Endodermal cell (in vitro differentiated cells): ENCODE measurements at places on chromosomes 6 and 20. TPM values are rescaled to one million over a fixed set of nuclear protein-coding genes. Genes with fewer than 3 reads are reported as not detected.
A peak's percentile ranks its signal among the peaks of the same experiment; 100 is the strongest.

- H3K27me3 ChIP-seq = peaks cover 29% of the 10 kb centered on the region
- H3K27ac ChIP-seq = no peak overlapping the region
- DNase-seq = peak; percentile 22
- peaks cover 61% of the 10 kb centered on the region for H3K36me3 ChIP-seq
- no peak overlapping the region for H3K4me3 ChIP-seq
Measured at GRCh38 chr20:46062151-46062550, 27.6 kb downstream of the NCOA5 start.

- H3K27ac ChIP-seq = peak overlapping the region; percentile 60
- peaks cover 32% of the 10 kb centered on the region for H3K4me1 ChIP-seq
- no peaks in the 10 kb centered on the region for H3K36me3 ChIP-seq
- H3K4me3 ChIP-seq = peak overlapping the region; percentile 73
- no peaks in the 10 kb centered on the region for H3K27me3 ChIP-seq
Measured at GRCh38 chr20:53940360-53940702, 130.1 kb downstream of the BCAS1 start.

GRCh38 chr6:43772681-43773049 is 2.7 kb downstream of the VEGFA start:
- H3K27me3 ChIP-seq = no peaks in the 10 kb centered on the region
- DNase-seq = peak; percentile 86
- peak overlapping the region; percentile 96 for H3K4me3 ChIP-seq
- H3K36me3 ChIP-seq = peaks cover 47% of the 10 kb centered on the region
- H3K27ac ChIP-seq = no peak overlapping the region

DNA sequence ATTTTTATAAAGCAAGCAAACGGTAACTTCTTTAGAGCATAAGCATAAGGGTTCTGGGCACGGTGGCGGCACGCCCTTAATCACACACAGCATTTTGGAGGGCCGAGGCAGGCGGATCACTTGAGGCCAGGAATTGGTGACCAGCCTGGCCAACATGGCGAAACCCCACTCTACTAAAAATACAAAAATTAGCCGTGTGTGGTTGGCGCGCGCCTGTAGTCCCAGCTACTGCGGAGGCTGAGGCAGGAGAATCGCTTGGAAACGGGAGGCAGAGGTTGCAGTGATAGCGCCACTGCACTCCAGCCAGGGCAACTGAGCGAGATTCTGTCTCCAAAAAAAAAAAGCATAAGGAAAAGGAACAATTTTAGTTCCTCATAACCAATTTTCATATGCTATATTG is 2.6 kb downstream of the SENP6 start:
- no peak for DNase-seq
- peaks cover 12% of the 10 kb centered on the region for H3K36me3 ChIP-seq
- H3K4me3 ChIP-seq = peak overlapping the region; percentile 99

DTD1 gene
- 44.0 and 50.5 TPM in 2 replicates for total RNA-seq

RIPPLY2 gene
- 0.88 to 1.2 TPM (median 0.96 TPM) in 3 replicates for total RNA-seq

GRCh38 chr20:24485981-24486380 is 16.6 kb downstream of the SYNDIG1 start:
- H3K27ac ChIP-seq = no peak overlapping the region
- no peak overlapping the region for H3K4me3 ChIP-seq
- no peaks in the 10 kb centered on the region for H3K27me3 ChIP-seq
- no peaks in the 10 kb centered on the region for H3K4me1 ChIP-seq

DNA sequence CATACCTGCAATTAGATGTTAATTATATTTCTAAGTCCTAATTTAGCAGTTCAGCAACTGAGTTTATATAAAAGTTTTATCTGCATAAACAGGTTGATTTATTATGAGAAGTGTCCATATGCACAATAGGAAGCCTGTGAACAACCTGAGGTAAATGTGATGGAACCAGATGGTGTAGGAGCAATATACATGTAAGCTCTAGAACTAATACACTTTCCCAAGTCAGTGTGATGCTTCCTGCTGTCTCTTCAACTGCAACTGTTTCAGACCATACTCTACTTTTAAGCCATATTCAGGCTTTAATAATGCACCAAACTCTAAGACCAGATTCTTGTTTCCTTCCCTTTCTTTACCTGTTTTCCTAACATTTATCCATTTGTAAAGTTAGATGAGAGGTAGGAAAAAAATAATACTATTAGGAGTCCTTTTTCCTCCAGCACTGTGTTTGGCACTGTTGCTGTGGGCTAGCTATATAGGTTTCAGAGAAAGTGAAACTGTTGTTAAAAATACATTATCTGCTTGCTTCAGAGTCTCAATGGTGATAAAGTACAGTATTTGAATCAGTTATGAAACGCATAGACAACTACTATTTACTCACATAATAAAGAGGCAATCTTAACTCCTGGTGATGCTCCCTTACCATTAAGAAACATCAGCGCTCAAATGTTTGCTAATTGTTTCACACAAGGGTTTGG is 1009.3 kb downstream of the GRIK2 start:
- DNase-seq = no peak
- no peak overlapping the region for H3K27ac ChIP-seq
- no peaks in the 10 kb centered on the region for H3K36me3 ChIP-seq

GRCh38 chr6:145045582-145045981 is 689.7 kb downstream of the EPM2A start:
- no peak for DNase-seq
- no peak overlapping the region for H3K27ac ChIP-seq
- no peak overlapping the region for H3K4me3 ChIP-seq
- no peaks in the 10 kb centered on the region for H3K36me3 ChIP-seq
- no peaks in the 10 kb centered on the region for H3K27me3 ChIP-seq

LHFPL5 gene
- not detected in 3 replicates for total RNA-seq

DNA sequence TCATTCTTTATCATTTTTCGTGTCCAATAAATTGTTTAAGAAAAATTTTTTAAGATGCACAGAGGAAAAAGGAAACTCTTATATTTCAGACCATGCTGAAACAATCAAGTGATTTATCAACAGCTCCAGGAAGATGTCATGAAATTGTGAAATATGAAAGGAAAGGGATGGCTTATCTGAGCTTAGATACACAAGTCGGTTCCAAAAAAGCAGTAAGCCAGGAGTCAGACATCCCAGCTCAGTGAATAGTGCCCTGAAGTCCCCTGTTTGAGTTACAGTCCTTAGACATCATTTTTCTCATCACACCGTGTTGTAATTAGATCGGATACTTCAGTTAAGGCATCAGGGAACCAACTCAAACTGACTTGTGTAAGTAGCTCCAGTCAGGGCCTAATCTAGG is 91.0 kb upstream of the SSTR4 start:
- H3K36me3 ChIP-seq = no peaks in the 10 kb centered on the region
- no peak overlapping the region for H3K27ac ChIP-seq
- H3K27me3 ChIP-seq = peaks cover 16% of the 10 kb centered on the region
- H3K4me1 ChIP-seq = no peaks in the 10 kb centered on the region

GRCh38 chr6:99768166-99768565 is 161.5 kb downstream of the PRDM13 start:
- H3K4me1 ChIP-seq = no peaks in the 10 kb centered on the region
- no peak overlapping the region for H3K27ac ChIP-seq
- no peak for DNase-seq
- H3K36me3 ChIP-seq = no peaks in the 10 kb centered on the region
- H3K27me3 ChIP-seq = no peaks in the 10 kb centered on the region

DNA sequence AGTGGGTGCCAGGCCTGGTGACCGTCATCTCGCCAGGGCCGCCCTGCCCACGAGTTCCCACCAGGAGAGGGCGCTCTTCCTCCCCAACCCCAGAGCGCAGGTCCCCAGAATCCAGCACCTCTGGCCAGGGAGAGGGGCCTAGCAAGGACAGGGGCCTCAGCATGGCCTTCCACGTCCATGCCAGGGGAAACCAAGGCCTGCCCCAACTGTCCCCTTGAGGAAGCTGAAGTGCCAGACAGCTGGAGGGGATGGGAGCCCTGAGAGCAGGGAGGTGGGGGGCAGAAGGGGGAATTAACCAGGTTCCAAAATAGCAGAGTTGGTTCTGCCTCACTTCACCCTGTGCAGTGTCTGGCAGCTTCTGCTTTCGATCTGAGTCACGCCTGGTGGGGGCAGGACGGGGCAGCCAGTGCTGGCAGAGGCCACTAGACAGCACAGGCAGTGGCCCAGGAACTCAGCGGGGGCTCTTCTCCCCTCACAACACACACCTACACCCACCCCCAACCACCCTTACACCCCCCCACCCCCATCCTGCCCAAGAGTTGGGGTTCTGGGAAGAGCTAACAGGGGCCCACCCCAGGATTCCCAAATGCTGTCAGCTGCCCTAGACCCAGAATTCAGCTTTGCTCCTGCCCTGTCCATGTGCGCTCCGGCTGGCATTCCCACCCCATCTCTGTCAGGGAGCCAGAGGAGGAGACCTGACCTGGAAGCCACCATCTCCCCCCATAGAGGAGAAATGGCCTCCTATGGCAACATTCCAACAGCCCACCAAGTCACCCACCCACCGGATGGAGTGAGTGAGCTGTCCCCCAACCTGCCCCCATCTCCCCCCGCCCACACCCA is 29.2 kb downstream of the TFEB start:
- H3K4me1 ChIP-seq = no peaks in the 10 kb centered on the region
- no peaks in the 10 kb centered on the region for H3K27me3 ChIP-seq
- DNase-seq = peak; percentile 92
- no peak overlapping the region for H3K4me3 ChIP-seq

LST1 gene
- not detected in 2 replicates for total RNA-seq

ZBTB46 gene
- total RNA-seq = 22.0 and 25.9 TPM in 2 replicates

DNA sequence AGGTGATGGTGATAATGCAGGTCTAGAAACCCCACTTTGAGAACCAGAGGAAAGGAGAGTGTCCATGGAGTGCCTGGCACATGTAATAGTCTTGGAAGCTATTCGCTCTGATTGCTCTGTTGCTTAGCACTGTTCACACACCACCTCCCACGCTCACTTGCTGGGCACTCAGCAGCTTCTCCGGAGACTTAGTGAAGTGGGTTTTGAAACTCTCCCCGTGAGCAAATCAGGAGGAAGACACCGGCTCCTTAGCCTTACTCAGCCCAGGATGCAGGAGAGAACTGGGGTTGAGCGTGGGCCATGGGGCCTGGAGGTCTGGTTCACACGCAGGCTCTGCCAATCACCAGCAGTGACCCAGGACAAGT is 22.2 kb downstream of the BMP7 start:
- H3K27me3 ChIP-seq = no peaks in the 10 kb centered on the region
- no peaks in the 10 kb centered on the region for H3K4me1 ChIP-seq
- H3K27ac ChIP-seq = peak overlapping the region; percentile 12
- no peak for DNase-seq
- H3K36me3 ChIP-seq = no peaks in the 10 kb centered on the region

- H3K4me3 ChIP-seq = no peak overlapping the region
- no peaks in the 10 kb centered on the region for H3K36me3 ChIP-seq
- H3K27ac ChIP-seq = no peak overlapping the region
- no peaks in the 10 kb centered on the region for H3K27me3 ChIP-seq
Measured at GRCh38 chr6:37155394-37156312, 14.3 kb upstream of the PIM1 start.

- no peak overlapping the region for H3K4me3 ChIP-seq
- no peaks in the 10 kb centered on the region for H3K27me3 ChIP-seq
- H3K27ac ChIP-seq = no peak overlapping the region
- no peaks in the 10 kb centered on the region for H3K36me3 ChIP-seq
- no peaks in the 10 kb centered on the region for H3K4me1 ChIP-seq
Measured at GRCh38 chr6:46947497-46947896, 25.8 kb upstream of the ADGRF5 start.

DNA sequence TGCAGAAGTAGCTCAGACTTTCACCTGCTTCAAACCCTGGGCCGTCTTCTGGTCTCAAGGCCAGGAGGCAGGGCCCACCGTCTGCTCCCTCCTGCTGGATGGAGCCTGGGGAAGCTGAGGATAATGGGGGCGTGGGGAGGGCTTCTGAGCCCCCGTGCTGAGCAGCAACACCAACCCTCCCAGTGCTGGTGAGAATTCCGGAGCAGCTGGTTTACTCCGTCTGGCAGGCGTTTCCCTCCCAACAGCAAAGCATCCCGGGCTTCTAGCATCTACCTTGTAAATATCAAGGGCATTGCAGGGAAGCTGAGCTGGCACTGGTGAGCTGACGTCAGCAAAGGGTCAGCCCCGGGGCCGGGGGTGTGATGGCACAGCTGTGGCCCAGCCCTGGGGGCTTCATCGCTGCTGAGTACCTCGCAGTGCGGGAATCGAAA is 16.8 kb upstream of the CHRNA4 start:
- H3K4me3 ChIP-seq = no peak overlapping the region
- no peak for DNase-seq
- H3K4me1 ChIP-seq = no peaks in the 10 kb centered on the region
- H3K27me3 ChIP-seq = no peaks in the 10 kb centered on the region
